Activated naive CD8-positive, alpha-beta T cell treated with anti-CD3 and anti-CD28 coated beads for 36 hours (primary cell): ENCODE measurements at places on chromosomes 3 and 15.

DNA sequence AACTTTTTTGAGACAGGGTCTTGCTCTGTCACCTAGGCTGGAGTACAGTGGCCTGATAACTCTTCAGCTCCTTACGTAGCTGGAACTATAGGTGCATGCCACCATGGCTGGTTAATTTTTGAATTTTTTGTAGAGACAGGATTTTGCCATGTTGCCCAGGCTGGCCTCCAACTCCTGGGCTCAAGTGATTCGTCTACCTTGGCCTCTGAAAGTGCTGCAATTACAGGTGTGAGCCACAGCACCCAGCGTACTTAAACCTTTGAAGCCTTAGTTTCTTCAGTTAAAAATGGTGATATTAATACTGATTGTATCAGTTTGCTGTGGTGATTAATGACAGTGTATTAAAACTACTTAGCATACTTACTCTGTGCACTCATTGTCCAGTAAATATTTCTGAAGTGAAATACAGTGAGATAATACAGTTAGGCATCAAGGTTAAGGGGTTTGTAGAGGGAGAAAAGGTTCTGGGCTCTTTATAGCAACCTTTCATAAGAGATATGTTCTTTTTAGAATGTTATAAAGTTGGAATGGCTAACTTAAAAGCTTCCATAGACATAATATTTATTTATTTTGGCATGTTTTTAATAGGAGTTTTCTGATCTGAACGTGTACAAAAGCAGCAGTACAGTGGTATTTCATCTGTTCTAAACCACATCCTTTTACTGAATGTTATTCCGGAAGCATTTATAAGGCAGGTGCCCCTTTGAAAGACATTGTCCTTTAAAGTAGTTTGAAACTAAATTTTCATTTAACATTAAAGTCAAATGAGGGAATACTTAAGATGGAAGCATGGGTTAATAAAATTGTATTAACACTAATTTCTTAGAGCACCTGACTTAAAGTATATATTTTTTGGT, 23.6 kb downstream of the NCK1 start:
- no peak for DNase-seq

DNA sequence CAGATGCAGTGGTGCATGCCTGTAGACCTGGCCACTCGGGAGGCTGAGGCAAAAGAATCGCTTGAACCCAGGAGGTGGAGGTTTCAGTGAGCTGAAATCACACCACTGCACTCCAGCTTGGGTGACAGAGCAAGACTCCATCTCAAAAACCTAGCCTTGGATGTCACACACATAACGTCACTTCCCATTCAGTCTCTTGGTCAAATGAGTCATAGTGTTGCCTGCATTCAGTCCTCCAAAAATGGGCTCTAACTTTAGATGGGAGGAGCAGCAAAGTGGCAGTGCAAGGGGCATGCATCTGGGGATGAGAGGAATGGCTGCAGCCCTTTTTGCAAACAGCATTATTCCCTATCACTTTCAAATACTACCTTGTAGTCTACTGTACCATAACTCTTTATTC, 62.9 kb upstream of the AGBL1 start:
- no peak for DNase-seq

- DNase-seq: no peak
Measured at GRCh38 chr3:141074529-141074928, 23.4 kb downstream of the SPSB4 start.

GRCh38 chr15:97126553-97127233, 796.2 kb downstream of the NR2F2 start:
- no peak for DNase-seq

- no peak for DNase-seq
Measured at GRCh38 chr3:12941495-12942023, 100.2 kb upstream of the RPL32 start.
